ENCODE measurements at places on chromosomes 2 and 18.

DNA sequence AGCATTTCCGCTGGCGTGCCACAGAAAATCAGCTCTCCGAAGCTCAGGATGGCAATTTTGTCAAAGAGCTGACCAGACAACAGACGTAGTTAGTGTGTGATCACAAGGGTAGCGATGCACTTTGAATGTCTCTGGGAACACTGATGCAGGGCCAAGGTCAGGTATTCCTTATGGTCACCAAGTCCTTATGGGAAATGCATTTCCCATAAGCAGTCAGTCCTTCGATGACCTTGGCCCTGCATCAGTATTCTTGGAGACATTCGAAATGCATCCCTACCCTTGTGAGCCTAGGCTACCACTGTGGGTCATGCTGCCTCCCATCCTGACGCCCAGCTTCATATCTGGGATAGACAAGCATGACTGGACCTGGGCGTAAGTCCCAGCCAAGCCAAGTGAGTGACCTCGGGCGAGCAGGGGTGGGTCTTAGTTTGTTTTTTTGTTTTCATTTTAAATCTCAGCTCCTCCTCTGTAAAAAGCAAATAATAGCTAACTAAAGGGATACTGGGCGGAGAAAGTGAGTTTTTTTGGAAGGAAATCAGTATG is 13.6 kb downstream of the ABCG5 start:
- no peak for DNase-seq

DNA sequence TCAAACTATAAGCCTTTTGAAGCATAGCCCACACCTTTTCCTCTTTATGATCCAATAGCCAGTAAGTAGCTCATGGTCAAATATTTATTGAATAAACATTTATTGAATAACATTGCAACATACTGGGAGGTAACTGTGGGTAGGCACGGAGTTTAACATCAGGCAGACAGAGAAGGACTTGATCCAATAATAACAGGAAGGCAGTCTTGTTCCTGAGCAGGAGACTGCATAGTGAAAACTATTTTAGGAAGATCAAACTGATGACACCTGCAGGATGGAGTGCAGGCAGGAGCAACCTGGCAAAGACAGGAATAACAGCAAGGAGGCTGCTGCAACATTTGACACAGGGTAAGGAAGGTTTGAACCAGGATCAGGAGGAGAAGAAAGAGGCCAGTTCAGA is 3.1 kb upstream of the DCTN1 start:
- DNase-seq: no peak

DNA sequence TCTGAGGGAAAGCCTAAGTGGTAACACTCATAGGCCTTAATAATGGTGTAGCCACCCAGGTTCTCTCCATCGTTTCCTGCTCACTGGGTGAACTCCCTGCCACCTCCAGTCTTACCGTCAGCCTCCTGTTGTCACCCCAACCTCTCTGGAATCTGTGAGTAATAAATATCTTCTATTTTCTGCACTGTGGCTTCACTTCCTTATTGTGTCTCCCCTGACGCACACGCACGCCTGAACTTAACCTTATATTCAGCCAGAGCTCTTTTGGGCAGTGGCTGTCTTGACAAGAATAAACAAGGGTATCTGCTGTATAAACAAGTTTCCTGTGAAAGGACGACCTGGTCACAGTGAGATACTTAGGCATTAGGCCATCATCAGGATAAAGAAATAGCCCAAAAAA is 467.2 kb downstream of the SPAG16 start:
- DNase-seq: no peak

GRCh38 chr2:60105906-60106305 is 447.5 kb downstream of the BCL11A start:
- DNase-seq: no peak

GRCh38 chr2:223860809-223861738 is 23.7 kb upstream of the AP1S3 start:
- no peak for DNase-seq

GRCh38 chr2:96092573-96092877 is 23.8 kb downstream of the ADRA2B start:
- DNase-seq: no peak

- no peak for DNase-seq
Observed at GRCh38 chr2:96103761-96104486, 12.4 kb downstream of the ADRA2B start.

GRCh38 chr2:128736689-128737545 is 418.2 kb upstream of the HS6ST1 start:
- DNase-seq: peak; percentile 90

DNA sequence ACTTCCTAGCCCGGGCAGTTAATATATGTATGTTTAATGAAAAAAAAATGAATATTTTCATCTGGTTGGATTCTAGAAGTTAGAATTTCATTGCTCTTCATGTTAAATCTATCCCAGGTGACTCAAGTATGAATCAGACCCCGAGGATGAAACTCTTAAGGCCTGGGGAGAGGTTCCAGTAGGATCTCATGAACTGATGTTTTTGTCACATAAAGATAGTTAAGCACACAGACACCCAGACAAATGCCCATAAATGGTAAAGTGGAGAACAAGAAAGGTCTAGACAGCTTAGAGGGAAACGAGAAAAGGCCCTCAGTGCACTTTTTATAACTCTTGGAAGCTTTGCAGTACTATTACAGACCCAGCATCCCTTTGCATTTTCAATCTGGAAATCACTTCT is 114.1 kb downstream of the RIF1 start:
- DNase-seq: no peak

- DNase-seq: peak; percentile 7
Observed at GRCh38 chr2:8957628-8958027, 45.9 kb downstream of the MBOAT2 start.

GRCh38 chr2:218832520-218832919 is 917 bp upstream of the PRKAG3 start:
- peak; percentile 83 for DNase-seq

- DNase-seq: peak; percentile 99
Observed at GRCh38 chr18:6729247-6730091, at the start of gene ARHGAP28. TSS of gene ARHGAP28 (plus strand) at chr18:6729716. CDS start at chr18:6729822, 106 bp downstream.

- DNase-seq: no peak
Observed at GRCh38 chr2:3128786-3129185, 248.8 kb downstream of the EIPR1 start.

DNA sequence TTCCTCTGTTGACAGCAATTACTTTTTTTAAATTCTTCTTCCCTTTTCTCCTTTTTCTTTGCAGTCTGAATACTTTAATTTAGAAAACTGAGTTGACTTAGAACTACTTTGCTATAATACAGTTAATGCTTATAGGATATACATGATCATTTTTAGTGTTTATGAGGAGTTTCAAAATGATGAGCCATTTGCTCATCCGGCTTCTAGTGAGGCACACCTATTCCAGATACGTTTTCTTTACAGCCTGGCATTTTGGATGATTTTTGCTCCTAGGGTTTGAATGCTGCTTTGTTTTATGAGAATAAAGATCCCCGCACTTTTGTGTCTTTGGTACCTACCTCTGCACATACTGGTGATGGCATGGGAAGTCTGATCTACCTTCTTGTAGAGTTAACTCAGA is 52.8 kb downstream of the EIF5B start:
- DNase-seq: no peak

- DNase-seq: no peak
Observed at GRCh38 chr2:234164493-234165413, 114.3 kb downstream of the SPP2 start.

DNA sequence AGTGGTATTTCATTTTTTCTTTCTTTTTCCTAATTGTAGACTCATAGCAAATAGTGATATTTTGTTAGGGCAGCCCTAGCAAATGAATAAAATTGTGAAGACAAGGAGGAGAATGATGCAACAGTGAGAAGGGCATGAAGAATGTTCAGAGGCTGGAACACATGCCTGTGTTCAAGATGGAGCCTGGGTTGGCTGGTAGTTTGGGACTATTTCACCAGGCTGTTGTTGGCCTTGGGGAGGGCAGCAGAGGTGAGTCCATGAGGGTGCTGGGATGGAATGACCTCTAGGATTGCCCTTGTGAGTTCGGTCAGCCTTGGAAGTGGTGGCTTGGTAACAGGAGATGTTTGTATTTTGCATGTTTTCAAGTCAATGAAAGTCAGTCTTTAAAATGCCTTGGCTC is 10.1 kb upstream of the CDC42EP3 start:
- no peak for DNase-seq

DNA sequence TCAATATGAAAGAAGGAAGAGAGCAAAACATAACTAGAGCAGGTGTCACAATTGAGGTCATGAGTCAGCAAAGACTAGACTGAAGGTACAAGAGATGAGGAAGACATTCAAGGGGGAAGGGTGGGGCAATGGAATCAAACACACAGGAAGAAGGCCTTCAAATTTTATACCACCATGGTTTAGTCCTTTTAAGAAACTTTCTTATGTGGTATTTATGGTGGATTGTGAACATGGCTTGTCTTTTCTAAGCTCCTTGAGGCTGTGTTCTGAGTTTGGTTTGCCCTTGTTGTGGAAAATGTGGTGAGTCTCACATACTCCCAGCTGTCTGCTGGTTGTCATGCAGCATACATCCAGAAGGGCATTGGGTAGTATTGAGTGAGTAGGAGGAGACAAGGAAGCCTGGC is 62.1 kb downstream of the NABP1 start:
- DNase-seq: no peak

DNA sequence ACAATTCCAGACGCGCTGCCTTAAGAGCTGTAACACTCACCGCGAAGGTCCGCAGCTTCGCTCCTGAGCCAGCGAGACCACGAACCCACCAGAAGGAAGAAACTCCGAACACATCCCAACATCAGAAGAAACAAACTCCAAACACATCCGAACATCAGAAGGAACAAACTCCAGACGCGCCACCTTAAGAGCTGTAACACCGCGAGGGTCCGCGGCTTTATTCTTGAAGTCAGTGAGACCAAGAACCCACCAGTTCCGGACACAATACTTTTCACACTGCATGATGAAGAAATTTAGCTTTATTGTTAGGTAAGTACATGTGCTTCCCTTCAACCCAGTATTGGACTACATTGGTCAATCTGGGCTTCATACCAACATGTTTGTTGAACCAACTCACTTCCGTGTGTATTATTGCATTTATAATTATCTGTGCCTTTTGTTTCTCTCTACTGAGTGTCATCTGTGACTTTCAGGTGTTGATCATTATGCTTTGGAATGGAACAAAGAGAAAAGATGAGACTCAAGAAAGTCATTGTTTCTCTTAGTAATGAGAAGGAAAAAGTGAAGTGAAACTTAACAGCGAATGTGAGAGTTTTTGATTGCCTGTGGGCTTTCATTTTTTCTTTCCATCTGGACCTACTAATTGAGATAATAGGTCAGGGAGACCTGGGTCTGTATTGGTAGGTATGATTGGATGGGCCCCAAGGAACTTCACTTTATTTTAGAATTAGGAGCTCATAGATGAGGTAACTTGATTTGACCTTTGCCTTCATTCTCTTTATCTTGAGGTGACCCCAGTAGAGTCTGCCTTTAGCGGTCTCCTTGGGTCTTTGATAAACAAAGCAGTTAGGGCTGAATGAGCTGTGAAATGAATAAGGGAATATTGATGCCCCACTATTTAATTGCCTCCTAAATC is 76.1 kb upstream of the CAVIN2 start:
- no peak for DNase-seq

GRCh38 chr2:598058-598802 is 79.0 kb downstream of the TMEM18 start:
- no peak for DNase-seq

DNA sequence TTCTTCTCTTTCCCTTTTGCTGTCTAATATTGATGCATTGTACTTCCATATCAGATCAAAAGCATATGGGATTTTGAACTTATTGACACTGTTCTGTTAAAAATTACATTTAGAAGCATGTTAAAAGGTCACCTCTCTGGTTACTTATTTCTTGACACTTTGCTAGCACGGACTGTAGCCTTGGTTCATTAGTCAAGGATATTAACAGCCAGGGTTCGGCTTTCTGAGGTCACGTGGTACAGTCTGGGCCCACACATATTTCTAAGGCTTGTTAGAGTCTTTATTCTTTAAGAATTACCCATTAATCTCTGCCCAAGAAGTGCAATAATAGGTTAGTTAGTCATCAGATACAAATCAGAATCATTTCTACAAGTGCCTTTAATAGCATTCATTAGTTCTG is 1035.8 kb upstream of the FANCL start:
- DNase-seq: no peak

Measured in muscle of leg (tissue), 16 donors.